Astrocyte of the cerebellum (primary cell): ENCODE measurements at places on chromosomes 2 and 18.
A peak's percentile ranks its signal among the peaks of the same experiment; 100 is the strongest.

- DNase-seq: no peak
Observed at GRCh38 chr2:240957656-240958365, 40.6 kb upstream of the SNED1 start.

DNA sequence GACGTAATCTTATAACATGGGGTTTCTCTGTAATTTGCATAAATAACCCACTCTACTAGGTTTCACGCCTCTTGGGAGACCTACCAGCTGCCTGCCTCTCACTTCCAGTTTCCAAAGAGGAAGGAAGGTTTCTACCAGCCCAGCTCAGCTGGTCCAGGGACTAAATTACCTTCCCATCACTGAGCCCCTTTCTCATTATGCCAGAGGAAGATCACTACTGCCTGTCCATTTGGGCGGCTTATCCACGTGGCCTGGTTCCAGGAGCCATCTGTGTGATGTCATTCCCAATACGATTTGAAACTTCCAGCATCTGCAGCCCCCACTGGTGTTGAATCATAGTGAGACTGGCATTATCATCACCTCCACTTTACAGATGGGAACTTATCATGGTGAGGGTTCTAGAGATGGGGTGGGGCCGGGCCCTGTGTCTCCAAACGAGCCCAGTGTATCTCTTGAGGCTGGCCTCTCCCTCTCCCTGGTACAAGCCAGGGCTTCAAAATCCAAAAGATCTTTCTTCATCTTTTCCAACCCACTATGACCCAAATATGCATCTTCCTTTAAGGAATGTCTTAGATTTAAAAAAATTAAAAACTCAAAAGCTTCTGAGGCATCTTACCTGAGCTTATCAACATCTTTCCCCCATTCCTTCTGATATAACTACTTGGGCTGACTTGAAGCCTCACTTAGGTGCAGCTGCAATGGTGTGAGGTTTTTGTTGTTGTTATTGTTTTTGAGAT is 140.8 kb downstream of the DDX1 start:
- DNase-seq: no peak

DNA sequence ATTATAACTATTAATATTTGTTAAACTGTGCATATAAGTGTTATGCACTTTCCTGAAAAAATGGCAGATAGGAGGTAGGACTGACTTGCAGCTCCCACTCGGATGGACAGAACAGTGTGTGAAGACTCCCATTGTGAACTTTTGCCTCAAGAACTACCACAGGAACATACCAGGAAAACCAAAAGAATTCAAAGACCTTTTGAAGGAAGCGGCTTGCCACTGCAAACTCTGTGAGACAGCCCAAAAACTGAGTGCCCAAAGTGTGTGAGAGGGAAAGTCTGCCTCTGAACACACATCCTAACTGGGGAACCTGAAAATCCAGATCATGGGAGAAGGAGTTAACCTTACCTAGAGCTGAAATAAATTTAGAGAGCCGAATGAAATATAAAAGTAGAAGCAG is 171.0 kb downstream of the ZBTB7C start:
- peak; percentile 55 for DNase-seq

- peak; percentile 81 for DNase-seq
Observed at GRCh38 chr2:238974501-238975166, 126.7 kb downstream of the TWIST2 start.

DNA sequence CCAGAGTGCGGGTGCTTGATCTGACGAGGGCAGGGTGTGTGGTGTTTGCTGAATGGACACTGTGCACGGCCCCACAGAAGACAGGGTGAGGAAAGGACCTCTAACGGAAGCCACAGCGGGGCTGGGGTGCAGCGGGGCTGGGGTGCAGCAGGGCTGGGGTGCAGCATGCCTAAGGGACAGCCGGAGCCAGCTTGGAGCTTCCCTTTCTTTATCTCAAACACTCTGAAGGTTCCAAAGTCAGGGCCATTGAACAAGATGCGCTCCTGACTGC is 35.0 kb downstream of the PXDN start:
- DNase-seq: no peak

GRCh38 chr2:47119001-47119400 is 36.1 kb downstream of the STPG4 start:
- peak; percentile 49 for DNase-seq

- DNase-seq: no peak
Observed at GRCh38 chr2:58638256-58638805, 397.2 kb upstream of the FANCL start.

DNA sequence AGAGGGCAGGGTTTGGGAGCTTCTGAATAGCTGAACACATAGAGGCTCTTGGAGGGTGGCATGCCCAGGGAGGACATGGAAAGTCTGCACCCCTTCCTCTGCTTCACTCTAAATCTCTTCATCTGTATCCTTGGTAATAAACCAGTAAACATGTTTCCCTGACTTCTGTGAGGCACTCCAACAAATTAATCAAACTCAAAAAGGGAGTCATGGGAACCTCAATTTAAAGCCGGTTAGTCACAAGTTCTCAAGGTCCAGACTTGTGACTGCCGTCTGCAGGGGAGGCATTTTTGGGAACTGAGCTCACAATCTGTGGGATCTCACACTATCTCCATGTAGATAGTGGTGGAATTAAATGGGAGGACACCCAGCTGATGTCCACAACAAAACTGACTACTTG is 33.1 kb upstream of the STON1 start:
- DNase-seq: peak; percentile 34

GRCh38 chr2:167626301-167626700 is 621.1 kb downstream of the STK39 start:
- DNase-seq: no peak

DNA sequence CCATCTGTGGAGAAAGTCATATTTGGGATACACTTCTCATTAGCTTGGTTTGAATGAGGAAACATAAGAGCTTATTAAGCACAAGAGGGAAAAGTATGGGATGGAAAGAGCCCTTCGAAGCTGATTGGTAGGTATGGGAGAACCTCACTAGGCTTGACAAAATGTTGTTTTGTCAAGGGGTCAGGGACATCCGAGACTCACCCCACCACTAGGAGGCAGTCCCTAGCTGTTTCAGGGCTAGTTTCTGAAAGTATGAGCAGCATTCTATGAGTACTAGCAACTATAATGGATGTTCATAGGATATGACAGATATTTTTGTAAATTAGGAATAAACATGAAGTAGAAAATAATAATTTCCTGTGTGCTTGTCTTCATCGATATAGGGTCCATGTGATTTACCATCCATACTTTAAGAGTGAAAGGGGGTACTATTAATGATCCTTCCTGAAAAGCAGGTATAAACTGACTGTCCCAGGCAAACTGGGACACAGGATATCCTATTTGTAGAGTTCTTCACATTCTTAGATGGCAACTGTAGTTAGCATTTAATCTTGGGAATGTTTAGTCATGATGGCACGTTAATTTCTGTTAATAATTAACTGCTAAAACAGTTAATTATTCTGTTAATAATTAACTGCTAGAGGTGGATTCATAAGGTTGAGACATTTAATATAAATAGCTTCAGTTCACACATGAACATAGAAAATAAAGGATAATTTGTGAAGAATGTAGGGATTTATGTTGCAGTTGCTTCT is 28.4 kb downstream of the OTX1 start:
- DNase-seq: no peak

- no peak for DNase-seq
Observed at GRCh38 chr2:2916621-2917020, 461.0 kb downstream of the EIPR1 start.

- no peak for DNase-seq
Observed at GRCh38 chr2:124586835-124587234, 561.7 kb downstream of the CNTNAP5 start.

DNA sequence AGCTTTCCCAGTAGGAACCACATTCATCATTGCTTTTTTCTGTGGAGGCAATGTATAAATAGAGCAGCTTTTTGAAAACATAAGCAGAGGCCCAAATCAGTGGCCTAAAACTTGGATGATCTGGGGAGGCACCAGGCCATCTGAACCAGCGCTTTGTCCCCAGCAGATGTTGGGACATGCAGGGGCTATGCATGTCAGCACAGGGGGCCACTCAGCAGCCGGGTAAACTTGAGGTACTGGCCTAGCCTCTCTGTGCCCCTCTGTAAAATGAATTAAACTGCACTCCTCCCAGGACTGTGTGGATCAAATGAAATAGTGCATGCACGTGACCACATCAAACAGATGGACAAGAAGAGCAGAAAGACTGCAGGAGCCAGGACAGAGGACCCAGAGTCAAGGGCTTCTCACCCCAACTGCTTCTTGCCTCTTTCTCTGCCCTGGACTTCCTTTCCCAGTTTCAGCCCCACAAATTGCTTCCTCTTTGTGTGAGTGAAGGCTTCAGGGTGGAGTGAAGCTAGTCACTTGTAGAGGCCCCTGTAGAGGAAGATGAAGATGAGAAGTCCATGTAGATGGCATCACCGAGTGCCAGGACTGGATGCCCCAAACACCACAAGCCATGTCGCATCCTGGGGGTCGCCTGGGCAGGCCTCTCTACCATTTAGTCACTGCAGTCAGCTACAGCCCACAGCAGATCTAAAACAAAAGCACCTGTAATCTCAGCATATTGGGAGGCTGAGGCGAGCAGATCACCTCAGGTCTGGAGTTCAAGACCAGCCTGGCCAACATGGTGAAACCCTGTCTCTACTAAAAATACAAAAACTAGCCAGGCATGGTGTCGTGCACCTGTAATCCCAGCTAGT is 53.2 kb downstream of the IMPA2 start:
- no peak for DNase-seq

DNA sequence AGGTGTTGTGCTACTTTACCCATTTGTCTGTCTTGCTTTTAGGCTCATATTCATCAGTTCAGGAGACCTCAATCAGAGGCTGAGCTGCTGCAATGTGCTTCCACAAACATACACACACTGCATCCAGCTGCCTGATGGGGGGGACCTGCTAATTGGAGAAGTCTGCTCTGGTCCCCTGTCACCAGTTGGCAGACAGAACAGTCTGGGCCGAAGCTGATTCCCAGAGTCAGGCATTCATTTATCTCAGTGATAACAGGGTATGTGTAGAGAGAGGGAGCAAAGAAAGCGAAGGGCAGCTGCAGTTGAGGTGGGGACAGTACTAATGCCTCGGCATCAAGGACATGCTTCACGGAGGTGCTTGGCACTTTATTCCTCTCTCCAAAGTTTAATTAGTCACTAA is 584.3 kb upstream of the PIK3C3 start:
- DNase-seq: no peak

- DNase-seq: peak; percentile 75
Observed at GRCh38 chr2:203533676-203534591, 1.2 kb downstream of the RAPH1 start.

- DNase-seq: no peak
Observed at GRCh38 chr2:100789361-100789760, 30.6 kb upstream of the NPAS2 start.

DNA sequence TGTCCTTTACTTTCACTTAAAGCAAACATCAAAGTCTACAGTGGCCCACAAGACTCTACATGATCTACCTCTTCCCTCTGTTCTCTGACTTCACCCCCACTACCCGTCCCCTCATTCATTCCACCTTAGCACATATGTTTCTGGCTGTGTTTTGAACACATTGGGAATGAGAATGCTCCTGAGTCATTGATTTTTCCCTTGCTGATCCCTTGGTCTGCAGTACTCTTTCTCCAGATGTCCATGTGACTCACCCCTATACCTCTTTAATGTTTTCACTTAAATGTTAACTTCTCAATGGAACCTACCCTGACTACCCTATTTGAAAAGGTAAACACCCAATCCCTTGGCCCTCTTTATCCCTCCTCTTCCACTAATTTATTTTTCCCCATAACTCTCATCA is 30.7 kb upstream of the FRZB start:
- no peak for DNase-seq

DNA sequence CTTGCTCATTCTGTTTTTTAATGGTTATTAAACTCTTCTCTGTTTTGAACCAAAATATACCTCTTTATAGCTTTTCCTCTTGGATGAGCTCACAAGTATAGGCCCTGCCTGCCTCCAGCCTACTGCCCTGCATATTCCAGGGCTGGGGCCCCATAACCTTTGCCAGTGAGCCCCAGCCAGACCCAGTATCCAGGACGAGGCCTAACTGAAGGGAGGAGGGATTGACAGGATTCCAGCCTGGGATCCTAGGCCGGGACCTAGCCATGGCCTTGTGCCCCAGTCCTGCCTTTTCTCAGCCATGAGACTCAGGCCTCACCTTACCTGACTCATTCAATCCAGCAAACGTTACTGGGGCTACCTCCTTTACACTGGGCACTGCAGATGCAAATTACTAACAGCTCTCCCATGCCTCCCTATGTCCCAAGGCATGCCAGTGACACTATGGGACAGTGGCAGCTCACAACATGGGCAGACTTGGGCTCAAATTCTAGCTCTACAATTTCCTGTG is 159.2 kb downstream of the DDX1 start:
- no peak for DNase-seq

DNA sequence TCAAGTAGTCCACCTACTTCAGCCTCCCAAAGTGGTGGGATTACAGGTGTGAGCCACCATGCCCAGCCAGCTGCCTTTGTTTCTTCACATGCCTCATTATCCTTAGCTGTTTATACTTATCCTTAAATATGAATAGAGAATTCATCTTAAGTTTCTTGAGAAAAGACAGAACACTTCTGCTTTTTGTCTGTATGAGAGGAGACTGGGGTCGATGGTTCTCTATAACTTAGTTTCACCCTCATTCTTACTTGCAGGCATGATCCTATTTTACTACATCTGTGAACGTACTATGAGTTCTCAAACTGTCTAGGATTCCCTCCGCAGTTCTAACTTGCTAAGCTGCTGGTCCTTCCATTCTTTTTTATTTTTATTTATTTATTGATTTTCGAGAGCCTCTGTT is 20.4 kb downstream of the PPM1B start:
- DNase-seq: no peak

- no peak for DNase-seq
Observed at GRCh38 chr2:181177376-181177775, 197.0 kb downstream of the UBE2E3 start.

DNA sequence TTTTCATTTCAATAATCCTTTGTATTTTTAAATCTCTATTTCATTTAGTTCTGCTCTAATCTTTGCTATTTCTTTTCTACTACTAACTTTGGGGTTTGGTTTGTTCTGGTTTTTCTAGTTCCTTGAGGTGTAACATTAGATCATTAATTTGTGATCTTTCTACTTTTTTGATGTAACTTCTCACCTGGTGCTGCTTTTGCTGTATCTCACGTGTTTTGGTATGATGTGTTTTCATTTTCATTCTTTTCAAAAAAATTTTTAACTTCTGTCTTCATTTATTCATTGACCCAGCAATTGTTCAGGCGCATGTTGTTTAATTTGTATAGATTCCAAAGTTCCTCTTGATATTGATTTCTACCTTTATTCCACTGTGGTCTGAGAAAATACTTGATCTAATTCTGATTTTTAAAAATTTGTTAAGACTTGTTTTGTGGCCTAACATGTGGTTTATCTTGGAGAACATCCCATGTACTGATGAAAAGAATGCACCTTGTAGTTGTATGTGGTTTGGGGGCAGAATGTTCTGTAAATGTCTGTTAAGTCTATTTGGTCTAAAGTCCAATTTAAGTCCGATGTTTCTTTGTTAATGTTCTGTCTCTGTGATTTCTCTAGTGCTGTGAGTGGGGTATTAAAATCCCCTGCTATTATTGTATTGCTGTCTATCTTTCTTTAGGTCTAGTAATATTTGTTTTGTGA is 17.3 kb upstream of the MALT1 start:
- DNase-seq: peak; percentile 73

- no peak for DNase-seq
Observed at GRCh38 chr2:176147800-176148496, 3.4 kb upstream of the HOXD4 start.
